ENCODE measurements at places on chromosomes 7 and 10.

DNA sequence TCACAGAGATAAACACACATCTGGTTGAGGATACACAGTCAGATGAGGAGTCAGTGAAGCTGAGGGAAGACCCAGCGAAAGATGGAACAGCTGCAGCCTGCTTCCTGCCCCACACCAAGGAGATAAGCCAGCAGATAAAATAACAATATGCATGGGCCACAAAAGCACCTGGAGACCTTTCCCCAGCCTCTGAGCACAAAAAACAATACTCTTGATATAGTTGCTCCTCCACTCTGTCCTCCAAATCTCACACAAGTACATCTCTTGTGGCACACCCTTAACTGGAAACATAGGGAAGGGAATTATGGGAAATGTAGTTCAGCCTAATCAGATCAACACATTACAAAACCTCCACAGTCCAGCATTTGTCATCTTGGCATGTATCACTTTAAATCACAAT lies 9.7 kb upstream of the FHIP2A start:
- DNase-seq: no peak

GRCh38 chr10:10959666-10960065 lies 58.0 kb upstream of the CELF2 start:
- no peak for DNase-seq

DNA sequence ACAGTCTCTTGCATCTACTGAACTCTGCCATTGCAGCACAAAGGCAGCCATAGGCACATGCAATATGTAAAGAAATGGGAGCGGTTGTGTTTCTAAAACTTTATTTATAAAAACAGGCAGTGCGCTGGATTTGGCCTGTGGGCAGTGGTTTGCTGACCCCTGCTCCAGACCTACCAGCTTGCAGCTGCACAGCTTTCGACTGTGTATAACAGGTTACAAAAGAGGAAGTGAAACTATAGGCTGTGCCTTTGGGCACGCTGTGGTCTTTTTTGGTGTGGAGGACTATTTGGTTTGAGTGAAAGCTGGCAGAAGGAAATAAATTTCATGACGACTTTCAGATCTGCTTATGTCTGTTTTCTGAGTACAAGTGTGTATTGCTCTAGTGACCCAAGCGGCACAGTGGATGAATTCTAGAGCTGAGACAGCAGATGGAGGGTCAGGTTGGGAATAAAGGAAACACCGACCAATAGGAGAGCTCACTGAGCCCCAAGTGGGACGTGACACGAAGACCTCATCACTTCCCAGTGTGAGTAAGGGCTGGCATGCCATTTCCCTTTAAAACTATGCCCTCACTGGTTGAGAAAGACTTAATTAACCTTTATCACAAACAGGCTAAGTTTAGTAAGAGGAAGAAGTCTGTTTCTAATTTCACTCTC lies 152.7 kb downstream of the ANK3 start:
- DNase-seq: peak; percentile 27

DNA sequence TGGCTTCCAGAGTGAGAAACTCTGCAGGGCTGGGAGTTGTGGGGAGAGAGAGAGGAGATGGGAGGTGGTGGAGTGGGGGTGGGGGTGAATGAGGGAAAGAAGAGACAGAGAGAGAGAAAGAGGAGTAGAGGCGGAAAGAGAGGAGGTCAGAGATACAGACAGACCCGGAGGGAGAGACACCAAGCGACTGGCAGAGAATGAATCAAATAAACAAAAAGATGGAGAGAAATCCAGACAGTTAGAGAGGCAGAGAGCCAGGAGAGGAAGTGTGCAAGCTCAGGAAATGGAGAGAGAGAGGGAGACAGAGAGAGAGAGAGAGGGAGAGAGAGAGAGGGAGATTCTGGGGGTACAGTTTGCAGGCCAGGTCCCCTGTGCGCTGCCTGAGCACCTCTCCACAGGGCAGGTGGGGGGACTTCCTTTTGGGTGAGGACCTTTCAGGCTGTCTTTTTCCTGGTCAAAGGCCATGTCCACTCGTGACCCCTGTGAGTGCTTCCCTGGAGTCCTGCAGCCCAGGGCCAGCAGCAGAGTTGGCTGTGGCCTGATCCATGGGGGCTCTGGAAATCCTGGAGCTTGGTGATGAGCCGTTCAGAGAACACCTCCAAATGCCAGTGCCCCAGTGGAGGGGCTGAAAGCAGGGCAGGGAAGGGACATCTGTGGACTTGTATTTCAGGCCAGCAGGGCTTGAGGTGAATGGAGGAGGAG lies 25.0 kb upstream of the PCBD1 start:
- DNase-seq: no peak

DNA sequence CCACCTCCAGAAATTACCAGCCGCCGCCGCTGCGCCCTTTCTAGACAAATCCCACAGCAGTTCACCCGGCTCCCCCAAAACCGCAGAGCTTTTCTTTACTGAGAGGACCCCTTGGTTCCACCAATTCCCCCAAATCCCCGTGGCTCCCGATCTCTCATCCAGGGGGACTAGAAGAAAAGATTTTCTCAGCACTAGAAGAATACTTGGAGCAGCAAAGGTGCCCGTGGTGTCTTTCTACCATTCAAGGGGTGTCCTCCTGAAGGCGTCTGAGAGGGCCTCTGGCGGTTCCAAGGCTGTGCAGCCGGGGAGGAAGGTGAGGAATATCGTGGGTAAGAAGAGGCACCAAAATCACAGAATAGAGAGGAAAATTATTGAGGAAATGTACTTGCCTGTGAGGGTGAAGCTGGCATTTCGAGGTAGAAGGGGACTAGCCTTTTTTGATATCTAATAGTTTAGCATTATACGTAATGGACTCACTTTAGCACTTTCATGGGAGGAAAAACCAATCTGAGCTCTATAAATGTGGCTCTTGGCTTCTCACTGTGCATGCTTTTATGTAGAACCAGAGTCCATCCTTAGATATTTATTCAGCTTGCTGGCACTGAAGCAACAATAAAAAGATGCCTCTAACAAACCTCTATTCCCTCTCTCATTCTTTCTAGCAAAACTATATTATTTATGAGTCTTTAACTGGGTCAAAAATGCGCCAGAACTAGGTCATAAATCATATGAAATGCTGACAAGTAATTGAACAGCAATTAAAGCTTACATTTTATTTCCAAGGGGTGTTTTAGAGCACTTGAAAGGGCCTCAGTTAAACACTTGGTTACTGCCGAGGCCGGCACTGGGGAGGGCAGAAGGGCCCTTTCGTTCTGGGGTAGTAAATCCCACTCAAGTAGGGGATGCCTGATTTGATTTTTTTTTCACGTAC lies 13.8 kb upstream of the HOXA2 start:
- DNase-seq: no peak

DNA sequence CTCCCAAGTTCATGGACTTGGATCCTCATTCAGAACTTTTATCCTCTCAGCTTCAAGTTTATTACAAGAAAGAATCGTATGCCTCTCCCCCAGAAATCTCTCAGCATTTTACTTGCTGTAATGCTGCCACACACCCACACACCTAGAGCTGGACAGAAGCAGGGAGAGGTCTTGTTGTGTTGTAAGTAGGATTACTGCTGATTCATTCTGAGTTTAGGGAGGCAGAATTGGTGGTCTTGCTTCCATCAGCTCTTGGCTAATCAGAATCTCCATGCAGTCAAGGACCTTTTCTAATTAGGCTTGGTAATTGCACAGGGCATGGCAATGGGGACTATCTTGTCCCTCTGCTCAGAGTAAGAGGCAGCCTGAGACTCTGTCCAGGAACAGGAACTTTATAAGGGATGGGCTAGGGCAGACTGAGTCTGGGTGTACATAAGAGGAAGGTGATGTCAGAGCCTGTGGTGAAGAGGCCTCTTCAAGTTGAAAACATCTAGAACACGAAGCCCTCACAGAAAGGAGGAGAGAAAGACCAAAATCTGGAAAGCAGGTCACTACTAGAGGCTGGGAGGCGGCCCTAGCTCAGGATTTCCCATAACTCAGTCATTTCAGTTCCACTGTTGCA lies 7.0 kb upstream of the PTPRE start:
- DNase-seq: no peak

- DNase-seq: peak; percentile 93
Measured at GRCh38 chr7:36115448-36116321, 37.4 kb upstream of the EEPD1 start.

DNA sequence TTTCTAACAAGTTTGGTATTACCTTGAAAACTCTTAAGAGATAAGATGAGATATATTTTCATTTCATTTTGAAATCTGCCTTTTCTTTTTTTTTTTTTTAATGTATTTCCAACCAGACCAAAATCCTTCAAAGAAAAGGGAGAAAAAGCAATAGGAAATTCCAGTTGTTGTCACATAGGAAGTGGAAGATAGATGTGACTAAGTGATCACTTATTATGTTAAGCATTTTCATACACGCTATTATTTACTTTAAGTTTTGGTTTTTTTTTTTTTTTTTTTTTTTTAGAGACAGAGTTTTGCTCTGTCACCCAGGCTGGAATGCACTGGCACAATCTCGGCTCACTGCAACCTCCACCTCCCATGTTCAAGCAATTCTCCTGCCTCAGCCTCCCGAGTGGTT lies 197.2 kb upstream of the FRMD4A start:
- DNase-seq: no peak

DNA sequence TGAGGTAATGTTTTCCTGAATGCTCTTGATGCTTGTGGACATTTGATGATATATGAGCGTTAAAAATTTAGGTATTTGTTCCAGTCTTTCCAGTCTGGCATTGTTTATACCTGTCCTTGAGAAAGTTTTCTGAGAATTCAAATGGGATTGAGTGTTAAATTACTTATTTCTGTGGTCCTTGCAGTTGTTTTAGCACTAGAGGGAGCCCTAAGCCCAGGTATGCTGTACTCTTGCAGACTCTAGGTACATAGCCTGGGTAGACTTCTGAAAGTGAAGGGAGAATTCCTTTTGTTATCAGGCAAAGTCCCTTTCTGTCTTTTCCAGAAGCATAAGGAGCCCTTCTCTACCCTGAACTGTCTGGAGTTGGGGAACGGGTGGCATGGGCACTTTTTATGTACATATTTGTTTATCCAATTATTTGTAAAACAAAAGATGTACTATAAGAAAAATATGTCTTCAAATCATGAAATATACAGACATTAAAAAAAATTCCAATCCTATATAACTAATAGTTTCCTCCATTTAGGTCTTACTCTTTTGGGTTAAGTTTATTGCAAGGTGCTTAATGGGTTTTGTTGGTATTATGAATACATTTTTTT lies 262.1 kb downstream of the ATRNL1 start:
- DNase-seq: peak; percentile 46

GRCh38 chr10:88661577-88661976 lies 2.7 kb upstream of the LIPF start:
- no peak for DNase-seq

GRCh38 chr7:105876964-105877601 lies 684 bp upstream of the ATXN7L1 start:
- peak; percentile 43 for DNase-seq

DNA sequence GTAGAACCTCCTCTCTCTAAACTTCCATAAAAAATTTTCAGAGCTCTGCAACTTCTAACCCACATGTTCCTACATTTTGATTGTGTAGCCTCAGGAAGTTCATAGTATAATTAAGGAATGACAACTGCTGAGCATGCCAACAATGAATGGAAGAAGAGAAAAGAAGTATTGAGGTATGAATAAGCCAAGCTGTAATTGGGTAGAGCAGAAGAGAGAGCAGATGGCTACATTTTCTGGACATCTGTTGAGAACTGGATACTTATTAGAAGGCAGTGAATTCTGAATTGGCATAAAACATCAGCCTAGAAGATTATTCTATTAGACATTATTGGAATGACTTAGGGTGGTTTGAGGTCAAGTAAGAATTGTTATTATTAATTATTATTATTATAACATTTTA lies 728.3 kb upstream of the PHF14 start:
- no peak for DNase-seq

GRCh38 chr7:50285269-50285668 lies 19.2 kb upstream of the IKZF1 start:
- no peak for DNase-seq

Measured in AG08395 (cell line).